ENCODE measurements at places on chromosomes 4 and X.

DNA sequence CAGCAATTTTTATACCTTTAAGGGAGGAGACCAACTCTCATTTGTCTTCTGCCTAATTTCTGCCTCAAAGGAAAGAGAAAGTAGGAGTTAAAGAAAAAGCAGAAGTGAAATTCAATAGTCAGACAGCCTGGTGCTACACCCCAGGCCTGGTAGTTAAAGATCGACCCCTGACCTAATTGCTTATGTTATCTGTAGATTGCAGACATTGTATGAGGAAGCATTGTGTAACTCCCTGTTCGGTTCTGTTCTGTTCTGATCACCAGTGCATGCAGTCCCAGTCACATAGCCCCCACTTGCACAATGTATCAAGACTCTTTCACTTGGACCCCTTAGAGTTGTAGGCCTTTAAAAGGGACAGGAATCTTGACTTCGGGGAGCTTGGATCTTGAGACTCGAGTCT is 335.9 kb upstream of the AR start:
- no peak for DNase-seq

- DNase-seq: no peak
Observed at GRCh38 chrX:140602140-140602539, 97.3 kb upstream of the SOX3 start.

DNA sequence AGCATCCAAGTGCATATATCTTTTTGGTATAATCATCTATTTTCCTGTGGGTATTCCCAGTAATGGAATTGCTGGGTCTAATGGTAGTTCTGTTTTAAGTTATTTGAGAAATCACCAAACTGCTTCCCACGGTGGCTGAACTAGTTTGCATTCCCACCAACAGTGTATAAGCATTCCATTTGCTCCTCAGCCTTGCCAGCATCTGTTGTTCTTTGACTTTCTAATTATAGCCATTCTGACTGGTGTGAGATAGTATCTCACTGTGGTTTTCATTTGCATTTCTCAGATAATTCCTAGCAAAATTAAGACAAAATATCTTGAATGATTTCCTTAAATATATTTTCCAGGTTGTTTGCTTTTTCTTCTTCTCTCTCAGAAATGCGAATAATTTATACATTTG is 341.1 kb downstream of the GBA3 start:
- no peak for DNase-seq

DNA sequence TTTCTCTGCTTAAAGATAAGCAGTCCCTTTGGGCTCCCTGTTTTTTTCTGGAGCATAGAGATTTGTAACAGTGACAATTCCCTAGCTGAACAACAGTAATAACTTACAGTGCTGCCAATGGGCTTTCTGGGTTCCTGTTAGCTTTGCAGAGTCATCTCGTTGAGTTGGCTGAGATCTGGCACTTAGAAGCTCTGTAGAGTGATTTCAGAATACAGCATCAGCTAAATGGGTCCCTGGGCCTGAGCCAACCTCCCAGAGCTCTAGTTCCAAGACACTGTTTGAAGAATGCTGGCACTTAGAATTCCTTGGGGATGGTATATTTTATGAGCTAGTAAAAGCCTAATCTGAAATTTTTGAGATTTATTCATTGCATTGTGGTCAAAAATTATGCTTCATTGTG is 43.5 kb upstream of the SERTM2 start:
- no peak for DNase-seq

GRCh38 chr4:74408639-74409038 is 36.3 kb upstream of the AREG start:
- DNase-seq: no peak

- DNase-seq: no peak
Observed at GRCh38 chr4:184262901-184263300, 45.2 kb upstream of the ENPP6 start.

GRCh38 chrX:120727911-120728310 is 98.1 kb upstream of the C1GALT1C1 start:
- no peak for DNase-seq

DNA sequence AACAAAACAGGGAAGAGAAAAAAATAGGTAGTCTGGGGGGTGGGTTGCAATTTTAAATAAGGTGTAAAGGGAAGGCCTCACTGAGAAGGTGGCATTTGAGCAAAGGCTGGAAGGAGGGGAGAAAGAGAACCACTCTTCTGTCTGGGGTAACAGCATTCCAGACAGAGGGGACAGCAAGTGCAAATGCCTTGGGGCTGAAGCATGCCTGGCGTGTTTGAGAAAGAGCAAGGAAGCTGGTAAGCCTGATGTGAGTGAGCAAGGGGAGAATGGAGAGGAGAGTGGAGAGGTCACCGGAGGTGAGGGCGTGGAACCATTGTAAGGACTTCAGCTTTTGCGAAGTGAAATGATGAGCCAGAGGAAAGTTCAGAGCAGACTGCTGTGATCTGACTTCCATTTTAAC is 19.7 kb upstream of the DOCK11 start:
- DNase-seq: no peak

DNA sequence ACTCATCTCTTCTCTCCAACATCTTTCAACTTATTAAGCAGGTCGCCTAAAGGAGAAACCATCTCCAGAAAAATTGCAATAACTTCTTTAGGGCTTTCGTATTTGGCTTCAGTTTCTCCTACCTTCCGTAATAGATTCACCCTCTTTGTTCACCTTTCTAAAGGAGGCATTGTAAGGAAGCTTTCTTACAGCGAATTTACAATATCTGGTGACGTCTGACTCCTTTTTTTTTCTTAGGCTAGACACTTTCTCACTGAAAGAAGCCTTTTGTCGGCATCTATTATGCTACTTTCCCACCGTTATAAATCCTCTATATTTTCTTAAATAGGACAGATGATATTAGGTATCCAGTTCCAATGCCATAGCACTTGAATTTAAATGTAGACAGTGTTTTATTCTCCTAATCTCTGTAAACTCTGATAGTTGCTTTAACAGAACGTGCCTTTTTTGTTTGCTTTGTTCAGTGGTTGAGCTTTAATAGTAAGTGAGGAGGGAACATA is 302.4 kb downstream of the IL1RAPL1 start:
- DNase-seq: no peak

DNA sequence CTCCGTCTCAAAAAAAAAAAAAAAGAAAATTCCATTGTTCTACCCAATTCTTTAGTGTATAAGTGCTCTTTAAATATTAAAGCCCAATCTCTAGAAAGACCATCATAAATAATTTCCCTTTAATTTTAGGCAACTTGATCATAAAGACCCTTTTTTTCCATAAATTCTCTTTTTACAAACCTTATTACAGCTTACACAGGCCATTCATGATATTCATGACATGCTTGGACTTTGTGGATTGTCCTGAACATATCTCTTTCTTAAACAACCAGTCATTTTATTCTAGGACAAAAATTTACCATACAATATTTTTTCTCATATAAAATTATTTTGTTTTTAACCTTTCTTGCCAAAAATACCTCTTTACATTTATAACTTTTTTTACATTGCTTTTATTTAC is 30.5 kb downstream of the TLR8 start:
- no peak for DNase-seq

DNA sequence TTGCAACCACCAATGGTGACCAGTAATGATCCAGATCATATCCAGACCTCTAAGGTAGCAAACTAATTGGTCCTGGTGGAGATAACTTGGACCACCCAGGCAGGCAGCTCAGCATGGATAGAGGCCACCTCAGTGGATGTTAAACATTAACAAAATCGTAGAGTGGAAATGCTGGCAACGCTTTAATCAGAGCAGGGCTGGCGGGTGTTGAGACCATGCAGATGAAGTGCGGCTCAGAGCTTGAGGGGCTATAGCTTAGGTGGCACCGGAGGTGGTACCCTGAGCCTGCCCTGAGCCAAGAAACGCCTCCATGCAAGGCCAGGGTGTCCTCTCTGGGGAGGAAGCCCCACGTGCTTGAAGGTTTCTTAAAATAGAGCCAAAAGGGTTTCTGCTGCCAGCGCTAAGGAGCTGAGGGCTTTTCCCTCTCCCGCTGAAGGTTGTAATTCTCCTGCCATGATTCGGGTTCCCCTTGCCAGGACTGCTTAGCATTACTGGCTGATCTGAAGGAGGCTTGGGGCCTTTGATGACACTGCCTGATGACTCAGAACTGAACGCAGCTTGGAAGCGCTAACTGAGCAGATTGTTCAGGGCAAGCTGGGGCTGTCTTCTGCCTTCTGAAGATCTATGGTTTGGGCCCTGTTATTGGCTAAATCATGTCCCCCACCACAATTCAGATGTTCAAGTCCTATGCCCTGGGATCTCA is 177.8 kb upstream of the ATP6AP2 start:
- DNase-seq: no peak

DNA sequence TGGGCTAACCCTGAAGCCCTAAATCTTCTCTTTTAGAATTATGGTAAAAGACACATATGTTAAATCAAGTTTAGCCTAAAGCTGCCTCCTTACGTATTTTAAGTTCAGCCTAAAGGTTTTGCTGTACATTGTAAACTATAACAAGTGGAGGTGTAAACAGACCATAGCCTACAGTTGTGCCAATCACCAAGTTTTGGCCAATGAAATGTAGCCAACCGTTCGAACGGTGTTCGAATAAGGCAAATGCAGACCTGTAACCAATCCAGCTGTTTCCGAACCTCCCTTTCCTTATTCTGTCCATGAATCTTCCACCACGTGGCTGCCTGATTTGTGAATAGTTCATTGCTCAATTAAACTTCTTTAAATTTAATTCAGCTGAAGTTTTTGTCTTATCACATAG is 52.1 kb upstream of the TBC1D9 start:
- DNase-seq: no peak

DNA sequence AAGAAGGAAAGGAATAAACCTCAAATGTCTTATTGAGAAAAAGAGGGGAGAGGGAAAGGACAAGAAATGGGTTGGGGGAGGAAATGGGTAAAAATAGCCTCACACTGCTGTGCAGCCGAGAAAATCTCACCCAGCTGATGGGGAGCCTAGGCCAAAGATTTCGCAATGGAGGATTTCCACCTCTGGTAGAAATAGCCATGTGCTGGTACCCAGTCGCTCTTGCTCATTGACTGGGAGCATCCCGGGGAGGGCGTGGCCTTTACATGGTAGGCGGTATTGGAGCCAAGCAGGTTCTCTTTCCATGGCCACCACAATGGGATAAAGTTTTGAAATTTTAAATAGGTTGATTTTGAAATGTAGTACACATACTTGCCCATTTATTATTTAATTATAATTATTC is 255.1 kb upstream of the LDB2 start:
- DNase-seq: no peak

- DNase-seq: no peak
Observed at GRCh38 chr4:176949029-176949428, 156.3 kb upstream of the VEGFC start.

GRCh38 chr4:183816077-183816476 is 89.0 kb upstream of the STOX2 start:
- DNase-seq: no peak

DNA sequence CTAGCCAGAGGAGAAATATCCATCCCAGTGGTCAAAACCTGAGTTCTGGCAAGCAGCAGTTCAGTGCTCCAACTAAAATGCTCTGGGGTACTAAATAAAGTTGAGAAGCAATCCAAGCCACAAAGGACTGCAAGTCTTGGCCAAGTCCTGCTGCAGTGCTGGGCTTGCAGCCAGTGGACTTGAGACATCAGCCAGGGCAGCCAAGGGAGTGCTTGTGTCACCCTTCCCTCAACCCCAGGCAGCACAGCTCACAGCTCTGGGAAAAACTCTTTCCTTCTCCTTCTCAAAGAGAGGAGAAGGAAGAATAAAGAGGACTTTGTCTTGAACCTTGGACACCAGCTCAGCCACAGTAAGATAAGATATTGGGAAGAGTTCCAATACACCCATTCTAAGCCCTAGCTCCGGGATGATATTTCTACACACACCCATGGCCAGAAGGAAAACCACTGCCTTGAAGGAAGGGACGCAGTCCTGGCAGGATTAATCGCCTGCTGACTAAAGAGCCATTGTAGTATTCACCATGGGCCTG is 99.8 kb downstream of the PTCHD1 start:
- no peak for DNase-seq

GRCh38 chrX:35711281-35711680 is 86.9 kb upstream of the MAGEB16 start:
- DNase-seq: no peak

DNA sequence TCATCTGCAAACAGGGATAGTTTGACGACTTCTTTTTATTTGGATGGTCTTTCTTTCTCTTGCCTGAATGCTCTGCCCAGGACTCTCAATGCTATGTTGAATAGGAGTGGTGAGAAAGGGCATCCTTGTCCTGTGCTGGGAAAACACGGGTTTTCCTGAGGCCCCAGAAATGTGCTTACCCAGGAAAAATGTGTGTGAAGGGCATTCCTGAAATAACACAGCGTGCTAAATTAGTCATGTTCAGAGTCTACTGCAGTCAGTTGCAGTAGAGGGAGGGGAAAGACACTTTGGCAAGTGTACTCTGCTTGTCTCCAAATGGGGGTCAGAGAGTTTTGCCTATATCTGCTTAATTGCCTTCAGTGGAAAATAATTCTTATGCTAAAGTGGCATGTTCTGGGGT is 153.9 kb downstream of the CCNG2 start:
- no peak for DNase-seq

- no peak for DNase-seq
Observed at GRCh38 chr4:53595834-53596233, 4.5 kb upstream of the LNX1 start.

- no peak for DNase-seq
Observed at GRCh38 chr4:14165222-14165920, 537.8 kb upstream of the BOD1L1 start.

DNA sequence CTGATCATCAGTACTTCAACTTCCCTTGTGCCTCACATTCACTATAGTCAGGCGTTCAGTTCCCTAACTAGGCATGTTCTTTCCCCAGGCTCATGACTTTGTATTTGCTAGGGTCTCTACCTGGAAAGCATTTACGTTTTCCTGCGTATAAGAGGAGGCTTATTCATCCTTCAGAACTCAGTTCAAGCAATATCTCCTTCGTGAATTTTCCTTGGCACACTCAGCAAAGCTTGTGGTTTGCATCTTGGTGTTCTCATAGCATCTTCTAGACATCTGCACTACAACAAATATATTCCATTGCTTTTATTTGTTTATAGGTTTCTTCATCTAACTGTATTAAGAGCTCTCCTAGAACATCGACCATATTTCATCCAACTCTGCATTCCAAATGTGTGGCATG is 2.6 kb downstream of the CXCL6 start:
- DNase-seq: no peak

- DNase-seq: no peak
Observed at GRCh38 chrX:4831574-4831973, 1118.1 kb upstream of the PRKX start.

DNA sequence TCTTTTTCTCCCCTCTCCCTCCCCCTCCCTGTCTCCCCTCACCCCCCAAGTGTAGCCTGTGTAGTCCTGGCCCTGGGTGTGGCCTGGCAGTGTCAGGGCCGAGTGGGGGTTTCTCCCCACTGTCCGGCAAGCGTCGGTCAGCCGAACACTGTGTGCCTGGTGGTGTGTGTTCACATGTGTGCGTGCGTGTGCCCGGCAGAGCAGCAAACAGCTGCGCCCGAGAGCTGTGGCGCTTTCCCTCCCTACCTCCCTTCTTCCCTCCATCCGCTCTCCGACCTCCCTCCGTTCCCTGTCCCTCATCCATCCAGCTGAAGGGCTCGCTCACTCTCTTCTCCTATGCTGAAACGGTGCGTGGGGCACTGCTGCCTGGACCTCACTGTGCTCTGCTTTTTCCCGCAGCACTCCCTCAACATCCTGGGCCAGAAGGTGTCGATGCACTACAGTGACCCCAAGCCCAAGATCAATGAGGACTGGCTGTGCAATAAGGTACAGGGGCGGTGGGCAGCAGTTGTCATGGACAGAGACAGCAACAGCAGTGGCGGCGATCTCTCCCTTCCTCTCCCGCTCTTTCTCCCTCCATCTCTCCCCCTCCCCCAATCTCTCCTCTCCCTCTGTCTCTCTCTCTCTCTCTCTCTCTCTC is 17.4 kb upstream of the UBA1 start:
- no peak for DNase-seq
